ENCODE measurements at places on chromosomes 3 and 15.

DNA sequence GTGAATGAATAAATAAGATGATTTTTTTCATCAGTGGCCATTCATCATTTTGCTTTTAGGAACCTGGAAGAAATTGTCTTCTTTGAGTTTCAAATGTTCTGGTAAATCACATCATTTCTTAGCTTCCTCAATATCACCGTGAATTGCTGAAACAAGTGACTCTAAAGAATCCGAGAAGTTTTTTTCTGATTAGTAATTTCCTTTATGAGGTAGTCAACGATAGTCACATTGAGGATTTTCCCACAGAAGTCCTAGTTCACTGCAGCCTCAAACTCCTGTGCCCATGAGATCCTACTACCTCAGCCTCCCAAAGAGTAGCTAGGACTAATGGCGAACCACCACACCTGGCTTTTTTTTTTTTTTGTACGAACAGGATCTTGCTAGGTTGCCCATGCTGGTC, 3.6 kb upstream of the TMPRSS7 start:
- no peak for DNase-seq

- DNase-seq: no peak
Observed at GRCh38 chr15:38205526-38206272, 46.9 kb upstream of the SPRED1 start.

DNA sequence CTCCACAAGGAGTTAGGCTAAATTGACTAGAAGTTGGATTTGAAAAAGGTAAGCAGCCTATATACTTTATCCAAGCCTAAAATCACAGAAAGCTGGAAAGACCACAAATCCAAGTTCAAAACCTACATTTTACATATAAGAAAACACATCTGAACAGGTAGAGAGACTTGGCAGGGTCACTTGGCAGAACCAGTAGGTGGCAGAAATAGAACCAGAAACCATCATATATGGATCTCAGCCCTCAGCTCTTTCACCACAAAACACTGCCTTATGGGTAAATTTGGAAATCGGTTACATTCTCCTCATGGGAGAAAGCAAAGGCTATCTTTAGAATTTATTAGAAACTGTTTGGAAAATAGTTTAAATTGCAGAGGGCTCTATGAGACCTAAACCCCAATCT, 44.2 kb downstream of the MKRN2 start:
- DNase-seq: no peak

- no peak for DNase-seq
Observed at GRCh38 chr3:155339052-155339451, 45.6 kb upstream of the STRIT1 start.

- peak; percentile 82 for DNase-seq
Observed at GRCh38 chr3:77475507-77475906, 435.6 kb downstream of the ROBO2 start.

- DNase-seq: peak; percentile 83
Observed at GRCh38 chr3:194485881-194486539, 792 bp downstream of the ATP13A3 start.

DNA sequence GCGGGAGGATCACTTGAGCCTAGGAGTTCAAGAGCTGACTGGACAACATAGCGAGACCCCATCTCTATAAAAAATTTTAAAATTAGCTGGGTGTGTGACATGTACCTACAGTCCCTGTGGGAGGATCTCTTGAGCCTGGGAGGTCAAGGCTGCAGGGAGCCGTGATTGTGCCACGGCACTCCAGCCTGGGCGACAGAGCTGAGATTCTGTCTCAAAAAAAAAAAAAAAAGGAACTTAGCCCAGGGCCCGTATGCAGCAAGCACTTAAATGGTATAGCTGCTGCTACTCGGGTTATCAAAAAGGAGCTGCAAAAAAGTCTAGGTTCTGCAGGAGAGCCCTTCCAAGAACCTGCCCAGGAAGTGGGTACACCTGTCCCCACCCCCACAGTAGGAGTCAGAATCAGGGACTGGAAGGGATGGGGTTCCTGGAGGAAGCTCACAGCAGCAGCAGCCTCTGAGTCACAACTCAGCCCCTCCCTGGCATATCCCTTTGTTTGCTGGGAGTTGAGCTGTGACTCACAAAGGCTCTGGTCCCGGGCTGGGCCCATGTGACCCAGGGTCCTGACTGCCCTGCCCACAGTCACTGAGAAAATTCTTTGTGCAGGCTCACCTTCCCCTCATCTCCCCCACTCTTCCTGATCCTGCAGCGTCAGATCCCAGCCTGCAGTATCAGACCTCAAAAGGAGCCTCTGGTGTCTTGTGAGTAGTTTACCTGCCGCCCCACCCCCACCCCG, at the start of gene SPATA12:
Gene SPATA12, plus strand, starts transcription at position 576 of the 733 bp plus-strand sequence. CDS start 13,031 bp downstream, outside the sequence.
- DNase-seq: peak; percentile 41

DNA sequence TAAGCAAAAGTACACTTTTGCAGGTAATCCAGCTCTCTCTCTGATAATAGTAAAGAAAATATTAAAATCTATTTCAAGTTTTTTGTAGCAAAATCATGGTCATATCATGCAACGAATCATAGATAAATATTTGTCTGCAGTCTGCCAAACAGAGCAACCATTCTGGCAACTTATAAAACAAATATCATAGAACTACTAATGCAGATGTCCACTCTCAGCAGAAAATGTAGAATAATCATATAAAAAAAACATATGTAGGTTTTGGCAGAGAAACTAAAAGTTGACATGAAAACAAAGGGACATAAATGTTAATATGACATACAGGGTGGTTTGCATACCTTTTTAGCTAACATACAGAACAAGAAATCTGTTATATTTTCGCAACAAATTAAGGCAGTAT, 12.2 kb downstream of the TMCC1 start:
- DNase-seq: no peak

GRCh38 chr3:47802734-47803479, at the start of gene DHX30:
Gene DHX30 (plus strand): TSS chr3:47803138. CDS start chr3:47810684, 7,546 bp downstream.
- DNase-seq: peak; percentile 85

DNA sequence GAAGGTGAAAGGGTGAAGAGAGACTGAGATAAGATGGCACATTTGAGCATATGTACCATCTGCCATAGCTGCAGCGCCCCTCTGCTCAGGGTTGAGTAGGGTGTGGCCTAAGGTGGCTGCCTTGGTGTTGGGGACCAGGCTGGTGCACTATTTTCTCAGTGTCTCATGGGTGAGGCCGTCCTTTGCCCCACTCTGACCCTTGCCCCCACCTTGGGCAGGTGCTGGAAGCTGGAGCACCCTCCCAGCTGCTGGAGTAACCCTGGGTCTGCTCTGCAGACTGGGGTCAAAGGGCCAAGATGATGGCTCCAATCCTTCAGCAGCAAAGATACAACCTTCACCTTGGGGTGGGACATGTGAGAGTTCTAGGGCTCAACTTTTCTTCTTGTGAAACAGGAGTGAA, 69.2 kb downstream of the DAPK2 start:
- no peak for DNase-seq

- DNase-seq: no peak
Observed at GRCh38 chr3:61505197-61505596, 56.2 kb upstream of the PTPRG start.

DNA sequence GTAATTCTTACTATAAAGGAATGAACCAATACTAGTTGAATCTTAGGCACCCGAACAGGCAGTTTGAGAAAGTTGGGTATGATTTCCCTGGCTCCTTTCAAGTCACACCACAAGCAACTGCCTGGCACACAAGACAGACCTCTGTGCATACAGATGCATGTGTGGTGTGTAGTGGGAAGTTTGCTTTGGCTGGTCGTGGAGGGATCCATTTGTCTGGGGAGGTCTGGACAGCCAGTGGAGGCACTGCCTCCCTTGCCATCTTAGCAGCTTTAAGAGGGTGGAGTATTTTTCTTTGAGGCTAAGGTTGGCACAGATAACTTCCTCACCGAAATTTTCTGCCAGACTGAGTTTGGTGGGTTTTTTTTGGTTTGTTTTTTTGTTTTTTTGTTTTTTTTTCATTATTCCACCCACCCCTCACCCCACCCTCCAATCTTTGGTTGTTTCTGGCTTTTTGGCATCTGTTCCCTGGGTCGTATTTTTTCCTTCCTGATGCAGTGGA, 97.1 kb downstream of the TMEM212 start:
- no peak for DNase-seq

DNA sequence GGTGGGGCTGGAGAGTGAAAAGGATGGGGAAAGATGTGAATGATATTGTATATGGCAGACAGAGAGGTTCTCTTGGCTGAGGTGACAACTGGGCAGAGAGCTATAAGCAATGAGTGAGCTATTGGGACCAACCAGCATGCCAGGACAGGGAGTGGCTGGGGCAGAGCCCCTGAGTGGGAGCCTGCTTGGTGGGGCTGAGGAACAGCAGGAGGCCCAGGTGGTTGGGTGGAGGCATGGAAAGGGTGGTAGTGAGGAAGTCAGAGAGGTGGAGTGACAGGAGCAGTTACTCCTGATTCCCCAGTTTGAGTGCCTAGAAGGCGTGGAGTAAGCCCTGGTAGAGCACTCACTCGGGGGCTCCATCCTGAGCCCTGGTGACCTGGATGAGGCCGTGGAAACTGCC, 15.5 kb upstream of the TNFAIP8L3 start:
- no peak for DNase-seq

- DNase-seq: no peak
Observed at GRCh38 chr3:56219894-56220805, 248.1 kb downstream of the ERC2 start.

DNA sequence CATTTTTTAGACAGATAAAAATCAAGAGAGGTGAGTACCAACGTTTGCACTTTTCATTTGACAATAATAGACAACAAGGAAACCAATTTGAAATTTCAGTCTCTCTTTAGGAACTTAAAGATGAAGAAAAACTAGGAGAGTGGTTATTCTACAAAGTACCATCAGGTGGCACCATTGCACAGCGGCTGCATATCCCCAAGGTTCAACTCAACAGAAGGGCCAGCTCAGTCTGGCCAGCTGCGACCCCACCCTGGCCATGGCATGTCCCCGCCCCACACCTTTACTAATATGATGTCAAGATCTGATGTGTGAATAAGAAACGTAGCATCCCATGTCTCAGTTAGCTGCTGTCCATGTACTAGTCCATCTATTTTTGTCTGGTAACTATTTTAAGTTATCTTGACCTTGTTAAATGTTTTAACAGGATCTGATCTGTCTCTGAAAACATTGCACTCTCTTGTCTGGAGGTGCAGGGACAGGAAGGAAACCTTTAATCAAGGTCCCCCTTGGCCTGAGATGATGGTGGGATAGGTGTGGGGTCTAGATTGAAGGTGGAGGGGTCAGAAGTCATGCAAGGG, 35.5 kb upstream of the CGNL1 start:
- DNase-seq: peak; percentile 79

GRCh38 chr15:43286074-43286473, 19.3 kb upstream of the TGM5 start:
- DNase-seq: no peak

- no peak for DNase-seq
Observed at GRCh38 chr3:118272991-118273390, 761.7 kb downstream of the IGSF11 start.

GRCh38 chr3:114005481-114005880, 50.8 kb downstream of the CCDC191 start:
- no peak for DNase-seq

DNA sequence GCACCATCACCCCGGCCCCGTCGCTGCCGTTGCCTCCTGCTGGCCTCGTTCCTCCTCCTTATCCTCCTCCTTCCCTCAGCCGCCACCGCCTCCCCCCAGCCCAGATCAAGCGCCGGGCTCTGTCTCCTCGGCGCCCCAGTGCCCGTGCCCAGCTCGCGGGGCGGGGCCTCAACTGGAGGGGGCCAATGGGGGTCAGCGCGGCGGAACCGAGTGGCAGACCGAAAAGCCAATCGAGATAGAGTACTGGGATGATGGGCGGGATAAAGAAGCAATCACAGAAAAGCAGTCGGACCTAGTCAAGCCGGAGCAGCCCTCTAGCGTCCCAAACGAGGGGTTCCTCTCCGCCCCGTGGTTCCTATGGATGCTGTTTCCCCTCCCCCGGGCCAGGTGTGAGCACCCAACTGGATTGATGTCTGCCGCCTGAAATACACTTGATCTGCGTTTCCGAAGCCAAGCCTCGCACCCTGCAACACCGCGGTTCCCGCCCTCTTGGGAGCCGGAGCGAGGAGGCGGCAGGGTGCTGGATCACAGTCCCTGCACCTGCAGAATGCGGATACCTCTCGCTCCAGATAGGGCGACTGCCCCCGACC, at the start of gene FRMD5:
Gene FRMD5, minus strand, starts transcription at position 121 of the 590 bp plus-strand sequence.
- DNase-seq: peak; percentile 99

- DNase-seq: no peak
Observed at GRCh38 chr3:23175341-23176083, 27.6 kb upstream of the UBE2E2 start.

- peak; percentile 16 for DNase-seq
Observed at GRCh38 chr3:84042399-84043106, 916.2 kb upstream of the CADM2 start.

DNA sequence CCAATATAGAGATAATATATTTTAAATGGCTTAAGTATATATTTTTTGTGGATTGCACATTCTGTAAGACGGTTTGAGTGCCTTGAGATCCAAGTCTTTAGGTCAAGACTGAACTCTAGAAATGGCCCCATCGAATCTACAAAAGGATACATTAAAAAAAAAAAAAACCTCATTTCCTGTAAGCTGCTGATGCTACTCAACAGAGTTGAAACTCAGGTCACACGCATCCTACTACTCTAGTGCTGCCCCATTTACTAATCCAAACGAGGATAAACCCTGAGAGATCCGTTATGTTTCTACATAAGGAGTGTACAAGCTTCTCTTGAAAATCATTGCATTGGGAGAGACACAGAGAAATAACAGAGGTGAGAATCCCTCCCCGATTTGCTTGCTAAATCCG, 187.3 kb downstream of the TIGIT start:
- DNase-seq: no peak

DNA sequence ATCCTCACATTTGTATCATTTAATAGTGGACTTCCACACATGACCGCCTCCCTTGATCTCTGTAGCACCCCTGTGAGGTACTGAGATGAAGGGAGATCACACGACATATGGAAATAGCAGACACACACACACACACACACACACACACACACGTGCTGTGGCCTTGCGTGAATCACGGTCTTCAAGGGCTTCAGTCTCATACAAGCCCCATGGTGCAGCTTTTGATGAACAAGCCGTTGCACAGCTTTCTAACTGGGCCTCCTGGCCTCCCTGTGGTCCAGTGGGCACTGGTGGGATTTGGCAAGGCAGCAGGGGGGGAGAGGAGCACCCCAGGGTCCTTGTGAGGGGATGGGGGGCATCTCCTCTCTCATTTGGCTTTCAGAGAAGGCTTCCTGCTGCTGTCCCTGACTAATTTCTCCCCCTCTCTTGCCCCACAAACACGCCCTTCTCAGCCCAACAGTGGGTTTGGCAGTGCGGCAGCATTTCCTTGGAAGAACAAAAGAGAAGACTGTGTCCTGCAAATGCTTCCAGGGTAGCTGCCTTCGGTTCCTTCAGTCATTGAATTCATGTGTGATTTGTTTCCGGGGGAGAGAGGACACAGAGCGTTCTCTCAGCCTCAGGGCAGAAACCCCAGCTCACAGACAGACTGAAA, 98.7 kb downstream of the SMAD6 start:
- no peak for DNase-seq

DNA sequence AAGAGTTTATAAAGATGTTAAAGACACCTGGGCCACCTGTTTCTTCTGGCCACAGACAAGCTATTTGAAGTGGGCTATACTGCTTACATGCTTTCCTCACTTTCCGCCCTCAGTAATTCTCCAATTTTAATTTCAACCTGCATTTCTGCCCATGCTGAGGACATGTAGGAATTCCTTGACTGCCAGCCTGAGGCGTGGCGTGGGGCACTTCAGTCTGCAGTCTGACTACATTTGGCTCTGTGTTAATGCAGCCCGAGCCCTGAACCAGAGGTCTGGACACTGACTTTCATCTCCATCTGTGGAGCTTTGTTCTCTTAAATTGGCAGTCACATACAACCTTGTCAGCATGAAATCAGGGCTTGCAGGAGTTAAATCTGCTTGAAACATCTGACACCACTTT, 8.5 kb downstream of the UQCC5 start:
- no peak for DNase-seq

Measured in NCI-H69 (cell line).